ENCODE measurements at places on chromosomes 3 and 15.
A peak's percentile ranks its signal among the peaks of the same experiment; 100 is the strongest.

DNA sequence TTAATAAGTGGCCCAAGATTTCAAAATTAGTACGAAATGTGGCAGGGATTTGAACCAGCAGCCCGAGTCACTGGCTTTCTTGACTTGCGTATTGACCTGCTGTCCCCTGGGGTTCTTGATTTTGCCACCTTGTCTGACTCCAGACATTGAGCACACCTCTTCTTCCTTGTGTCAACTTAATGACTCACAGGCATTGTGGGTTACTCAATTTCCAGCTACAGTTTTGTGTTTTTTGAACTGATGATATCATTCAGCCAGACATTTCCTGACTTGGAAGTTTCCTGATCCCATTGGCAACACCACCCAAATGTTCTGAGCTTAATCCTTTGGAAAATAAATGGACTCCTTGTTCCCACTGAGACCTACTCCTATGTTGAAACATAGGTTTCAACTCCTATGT, 64.2 kb downstream of the MOBP start:
- H3K36me3 ChIP-seq = no peaks in the 10 kb centered on the region
- H3K4me1 ChIP-seq = no peaks in the 10 kb centered on the region
- no peak for DNase-seq
- peaks cover 21% of the 10 kb centered on the region for H3K27me3 ChIP-seq
- no peak overlapping the region for H3K4me3 ChIP-seq

- H3K4me1 ChIP-seq = peaks cover 8% of the 10 kb centered on the region
- no peak for DNase-seq
- H3K36me3 ChIP-seq = peaks cover 2% of the 10 kb centered on the region
Observed at GRCh38 chr3:69740103-69741021, 1.1 kb downstream of the MITF start.

DNA sequence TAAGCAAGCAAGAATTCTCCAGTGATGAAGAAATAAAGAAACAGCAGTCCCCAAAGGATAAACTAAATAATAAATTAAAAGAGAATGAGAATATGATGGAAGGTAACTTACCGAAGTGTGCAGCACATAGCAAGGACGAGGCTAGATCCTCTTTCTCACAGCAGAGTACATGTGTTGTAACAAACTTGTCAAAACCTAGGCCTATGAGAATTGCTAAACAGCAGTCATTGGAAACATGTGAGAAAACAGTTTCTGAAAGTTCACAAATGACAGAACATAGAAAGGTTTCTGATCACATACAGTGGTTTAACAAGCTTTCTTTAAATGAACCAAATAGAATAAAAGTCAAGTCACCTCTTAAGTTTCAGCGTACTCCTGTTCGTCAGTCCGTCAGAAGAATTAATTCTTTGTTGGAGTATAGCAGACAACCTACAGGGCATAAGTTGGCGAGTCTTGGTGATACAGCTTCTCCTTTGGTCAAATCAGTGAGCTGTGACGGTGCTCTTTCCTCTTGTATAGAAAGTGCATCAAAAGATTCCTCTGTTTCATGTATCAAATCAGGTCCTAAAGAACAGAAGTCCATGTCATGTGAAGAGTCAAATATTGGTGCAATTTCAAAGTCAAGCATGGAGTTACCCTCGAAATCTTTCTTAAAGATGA, 4.5 kb upstream of the SCG5 start:
- no peak overlapping the region for H3K4me3 ChIP-seq
- no peak overlapping the region for H3K27ac ChIP-seq
- H3K4me1 ChIP-seq = peaks cover 9% of the 10 kb centered on the region
- DNase-seq = no peak
- no peaks in the 10 kb centered on the region for H3K27me3 ChIP-seq

DNA sequence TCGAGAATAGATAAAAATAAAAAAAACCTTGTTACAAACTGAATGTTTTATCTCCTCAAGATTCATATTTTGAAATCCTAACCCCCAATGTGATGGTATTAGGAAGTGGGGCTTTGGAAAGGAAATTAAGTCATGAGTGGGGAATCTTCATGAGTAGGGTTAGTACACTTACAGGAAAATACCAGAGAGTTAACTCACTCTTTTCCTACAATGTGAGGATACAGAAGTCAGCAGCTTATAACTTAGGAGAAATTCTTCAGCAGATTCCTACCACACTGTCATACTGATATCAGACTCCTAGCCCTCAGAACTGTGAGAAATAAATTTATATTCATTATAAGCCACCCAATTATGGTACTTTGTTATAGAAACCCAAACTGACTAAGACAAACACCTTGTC, 453.1 kb downstream of the GBE1 start:
- H3K27ac ChIP-seq = no peak overlapping the region
- no peaks in the 10 kb centered on the region for H3K4me1 ChIP-seq
- no peak for DNase-seq
- H3K36me3 ChIP-seq = no peaks in the 10 kb centered on the region

DNA sequence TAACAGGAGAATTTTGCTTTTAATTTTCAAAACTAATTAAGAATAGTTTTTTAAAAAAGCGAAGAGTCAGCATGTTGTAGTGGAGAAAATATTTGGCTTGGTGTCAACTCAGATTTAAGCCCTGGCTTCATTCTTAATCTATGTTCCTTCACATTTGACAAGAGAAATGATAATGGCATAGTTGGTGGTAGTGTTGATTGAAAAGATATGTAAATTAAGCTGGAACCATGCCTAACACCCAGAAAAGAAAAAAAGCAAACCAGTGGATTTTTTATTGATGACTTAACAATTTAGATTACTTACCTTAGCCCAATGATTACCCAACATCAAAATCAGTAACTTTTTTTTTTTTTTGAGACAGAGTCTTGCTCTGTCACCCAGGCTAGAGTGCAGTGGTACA, 27.4 kb downstream of the TCAIM start:
- no peaks in the 10 kb centered on the region for H3K27me3 ChIP-seq
- no peak overlapping the region for H3K27ac ChIP-seq

GRCh38 chr15:60340207-60340921, 57.4 kb downstream of the ANXA2 start:
- no peak for DNase-seq
- H3K36me3 ChIP-seq = no peaks in the 10 kb centered on the region
- no peak overlapping the region for H3K27ac ChIP-seq
- no peak overlapping the region for H3K4me3 ChIP-seq
- peaks cover 10% of the 10 kb centered on the region for H3K27me3 ChIP-seq

DNA sequence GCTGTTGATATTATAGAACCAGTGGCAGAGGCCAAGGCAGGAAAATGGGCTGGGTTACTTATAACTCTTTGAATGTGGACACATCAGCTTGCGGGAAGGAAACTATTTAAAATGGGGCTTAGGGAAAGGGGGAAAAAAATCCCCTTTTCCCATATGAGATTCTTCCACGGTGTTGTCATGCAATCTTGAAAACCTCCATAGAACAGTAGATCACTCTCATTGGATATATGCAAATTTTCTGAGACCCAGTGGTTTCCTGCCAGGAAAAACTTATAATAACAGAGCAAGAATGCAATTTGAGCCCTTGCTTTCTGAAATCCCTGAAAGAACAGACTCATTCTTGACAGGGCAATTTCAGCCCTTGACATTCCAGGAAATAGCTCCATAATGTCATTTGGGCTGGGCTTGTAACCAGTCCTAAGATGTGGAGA, 31.1 kb downstream of the TMEM212 start:
- no peak for DNase-seq
- H3K27ac ChIP-seq = no peak overlapping the region
- H3K27me3 ChIP-seq = peaks cover 17% of the 10 kb centered on the region
- H3K4me3 ChIP-seq = no peak overlapping the region

GRCh38 chr3:66428733-66429132, 72.1 kb downstream of the LRIG1 start:
- H3K27ac ChIP-seq = no peak overlapping the region
- no peak for DNase-seq
- H3K4me3 ChIP-seq = no peak overlapping the region
- H3K27me3 ChIP-seq = no peaks in the 10 kb centered on the region

GRCh38 chr15:41965441-41966413, 6.6 kb downstream of the EHD4 start:
- H3K4me3 ChIP-seq = no peak overlapping the region
- DNase-seq = no peak
- H3K27me3 ChIP-seq = no peaks in the 10 kb centered on the region
- H3K36me3 ChIP-seq = peaks cover 15% of the 10 kb centered on the region
- no peak overlapping the region for H3K27ac ChIP-seq

DNA sequence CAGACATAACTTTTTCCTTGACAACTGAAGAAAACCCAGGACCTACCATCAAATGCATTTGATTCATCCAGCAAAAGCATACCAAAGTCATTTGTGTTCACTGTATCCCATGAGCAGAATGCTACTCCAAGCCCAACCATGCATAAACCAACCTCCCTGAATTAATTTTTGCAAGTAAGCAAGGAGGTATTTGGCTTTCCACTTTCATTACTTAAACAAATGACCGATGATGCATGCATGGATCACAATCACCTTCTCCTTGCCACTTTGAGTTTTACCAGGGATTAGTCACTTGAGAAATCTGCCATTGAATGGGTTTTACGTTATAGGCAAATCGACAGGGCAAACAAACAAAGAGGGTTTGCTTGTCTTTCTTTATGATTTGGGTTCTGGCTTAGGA, 214.8 kb downstream of the FMN1 start:
- no peak overlapping the region for H3K27ac ChIP-seq
- no peaks in the 10 kb centered on the region for H3K4me1 ChIP-seq
- no peak for DNase-seq
- peaks cover 18% of the 10 kb centered on the region for H3K27me3 ChIP-seq
- no peaks in the 10 kb centered on the region for H3K36me3 ChIP-seq

GRCh38 chr3:193545304-193545703, 9.4 kb downstream of the ATP13A4 start:
- no peak overlapping the region for H3K4me3 ChIP-seq
- H3K27me3 ChIP-seq = peaks cover 4% of the 10 kb centered on the region
- no peaks in the 10 kb centered on the region for H3K36me3 ChIP-seq
- H3K27ac ChIP-seq = no peak overlapping the region

DNA sequence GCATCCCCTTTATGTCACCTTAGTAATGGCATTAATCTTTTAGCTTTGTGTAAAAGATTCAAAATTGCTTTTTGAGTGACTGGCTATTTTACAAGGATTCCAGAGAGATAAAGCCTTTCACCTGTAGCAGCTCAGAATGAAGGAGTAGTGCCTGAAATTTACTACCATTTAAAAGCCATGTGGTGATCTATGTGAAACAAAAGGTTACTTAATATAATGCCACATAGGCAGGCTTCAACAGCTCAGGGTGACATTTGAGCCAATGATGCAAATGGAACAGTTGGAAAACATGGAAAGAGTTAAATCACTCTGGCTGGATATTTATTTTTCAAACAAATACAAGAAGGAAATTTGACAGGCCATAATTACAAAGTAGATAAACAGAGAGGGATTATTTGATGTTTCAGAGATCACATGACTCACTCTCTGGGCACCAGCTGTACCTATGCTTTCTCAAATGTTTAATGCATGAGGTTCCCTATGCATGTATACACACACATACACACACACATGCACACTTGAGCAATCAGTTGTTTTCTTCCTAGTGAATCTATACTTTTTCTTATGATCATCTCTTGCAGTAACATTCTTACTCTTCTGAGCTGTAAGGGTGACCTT, 171.5 kb downstream of the ZMAT3 start:
- no peaks in the 10 kb centered on the region for H3K27me3 ChIP-seq
- no peaks in the 10 kb centered on the region for H3K36me3 ChIP-seq
- no peak overlapping the region for H3K4me3 ChIP-seq
- no peak for DNase-seq
- no peaks in the 10 kb centered on the region for H3K4me1 ChIP-seq
- no peak overlapping the region for H3K27ac ChIP-seq

GRCh38 chr3:107496855-107497254, 25.9 kb upstream of the BBX start:
- no peak overlapping the region for H3K4me3 ChIP-seq
- no peak for DNase-seq
- no peaks in the 10 kb centered on the region for H3K36me3 ChIP-seq
- peaks cover 11% of the 10 kb centered on the region for H3K27me3 ChIP-seq
- H3K27ac ChIP-seq = no peak overlapping the region

GRCh38 chr3:128078322-128078721, 26.1 kb downstream of the SEC61A1 start:
- no peak for DNase-seq
- H3K4me1 ChIP-seq = peaks cover 14% of the 10 kb centered on the region
- peaks cover 13% of the 10 kb centered on the region for H3K36me3 ChIP-seq
- no peak overlapping the region for H3K27ac ChIP-seq
- H3K27me3 ChIP-seq = peaks cover 4% of the 10 kb centered on the region

DNA sequence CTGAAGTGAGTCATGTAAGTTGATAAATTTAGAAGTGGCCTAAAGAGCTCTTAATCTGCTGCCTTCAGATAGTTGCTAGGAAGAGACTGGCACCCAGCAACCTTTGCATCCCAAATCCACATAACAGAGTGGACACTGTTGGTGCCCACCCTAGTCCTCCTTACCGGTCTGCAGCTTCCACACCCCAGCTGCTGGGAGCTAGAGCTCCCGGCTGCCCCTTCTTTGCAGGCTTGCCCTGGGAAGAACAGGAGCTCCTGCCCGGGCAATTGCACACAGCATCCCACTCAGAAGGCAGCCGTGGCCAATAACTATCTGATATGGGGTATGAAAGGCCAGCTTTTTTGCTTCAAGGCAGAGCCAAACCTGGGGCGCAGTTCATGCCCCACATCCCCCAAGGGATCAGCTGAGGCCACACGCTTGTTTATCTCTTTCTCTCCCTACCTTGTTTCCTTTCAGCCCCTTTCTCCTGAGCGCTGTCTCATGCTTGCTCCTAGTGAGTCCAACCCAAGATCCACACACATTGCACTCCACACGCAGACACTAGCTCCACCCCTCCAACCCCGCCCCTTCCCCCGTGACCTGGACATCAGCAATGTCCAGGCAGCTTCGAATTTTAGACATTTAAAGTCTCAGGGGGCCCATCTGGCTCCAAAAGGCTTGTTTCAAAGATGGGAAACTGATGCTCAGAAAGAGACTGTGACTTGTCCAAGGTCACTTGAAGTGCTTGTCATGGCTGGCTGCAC, 9.1 kb downstream of the ATP2B2 start:
- DNase-seq = no peak
- H3K27me3 ChIP-seq = peaks cover 2% of the 10 kb centered on the region
- peak overlapping the region; percentile 28 for H3K27ac ChIP-seq
- H3K4me1 ChIP-seq = no peaks in the 10 kb centered on the region

- no peaks in the 10 kb centered on the region for H3K27me3 ChIP-seq
- no peak overlapping the region for H3K27ac ChIP-seq
Observed at GRCh38 chr3:78086150-78086549, 1046.3 kb downstream of the ROBO2 start.

Measured in activated CD4-positive, alpha-beta T cell treated with anti-CD3 and anti-CD28 coated beads, Interleukin-2, amount 10 ng/mL, durations not matched to agents 7 days and 5 days (primary cell).